ENCODE measurements at places on chromosomes 6 and 20.

DNA sequence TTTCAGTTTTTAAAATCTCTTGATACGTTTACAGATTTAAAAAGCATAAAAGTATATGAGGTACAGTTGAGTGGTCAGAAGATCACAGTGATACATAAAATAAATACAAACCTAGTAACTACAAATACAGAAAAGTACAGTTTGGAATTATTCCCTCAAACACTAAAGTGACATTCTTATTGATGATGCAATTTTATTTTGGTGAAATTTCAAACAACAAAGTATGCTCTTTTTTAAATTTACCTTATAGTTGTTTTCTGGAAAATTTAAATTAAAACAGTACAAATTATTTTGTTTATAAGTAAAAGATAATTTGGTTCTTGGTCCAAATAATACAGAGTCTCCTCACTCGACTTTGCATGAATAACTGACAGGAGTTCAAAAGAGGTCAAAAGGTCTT, 1305.1 kb upstream of the GJE1 start:
- no peak for DNase-seq

- DNase-seq: no peak
Observed at GRCh38 chr20:16283307-16283706, 289.9 kb downstream of the KIF16B start.

GRCh38 chr20:32484225-32484957, 100.7 kb downstream of the NOL4L start:
- no peak for DNase-seq

- DNase-seq: no peak
Observed at GRCh38 chr6:49506569-49507111, 6.9 kb downstream of the GLYATL3 start.

DNA sequence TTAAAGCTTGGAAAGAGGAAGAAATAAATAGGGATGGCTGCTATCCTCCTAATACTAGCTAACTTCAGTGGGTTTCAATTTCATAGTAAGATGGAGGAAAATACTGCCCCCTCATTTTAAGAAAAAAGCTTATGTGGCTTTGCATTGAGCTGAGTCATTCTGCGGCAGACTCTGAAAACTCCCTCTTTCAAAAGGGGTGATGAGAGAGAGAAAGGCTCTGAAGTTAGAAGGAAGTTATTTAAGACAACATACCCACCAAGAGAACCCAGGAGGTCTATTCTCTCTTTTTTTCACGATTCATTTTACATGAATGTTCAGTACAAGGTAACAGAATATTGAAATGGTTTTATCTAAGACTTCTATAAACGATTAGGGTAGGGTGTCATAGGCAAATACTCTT, 4.5 kb downstream of the PRDM13 start:
- DNase-seq: no peak

GRCh38 chr6:45942953-45943352, 72.7 kb downstream of the CLIC5 start:
- DNase-seq: no peak

GRCh38 chr6:113600551-113601339, 256.4 kb upstream of the MARCKS start:
- no peak for DNase-seq

- DNase-seq: no peak
Observed at GRCh38 chr6:131640100-131640499, 3.0 kb downstream of the ENPP3 start.

DNA sequence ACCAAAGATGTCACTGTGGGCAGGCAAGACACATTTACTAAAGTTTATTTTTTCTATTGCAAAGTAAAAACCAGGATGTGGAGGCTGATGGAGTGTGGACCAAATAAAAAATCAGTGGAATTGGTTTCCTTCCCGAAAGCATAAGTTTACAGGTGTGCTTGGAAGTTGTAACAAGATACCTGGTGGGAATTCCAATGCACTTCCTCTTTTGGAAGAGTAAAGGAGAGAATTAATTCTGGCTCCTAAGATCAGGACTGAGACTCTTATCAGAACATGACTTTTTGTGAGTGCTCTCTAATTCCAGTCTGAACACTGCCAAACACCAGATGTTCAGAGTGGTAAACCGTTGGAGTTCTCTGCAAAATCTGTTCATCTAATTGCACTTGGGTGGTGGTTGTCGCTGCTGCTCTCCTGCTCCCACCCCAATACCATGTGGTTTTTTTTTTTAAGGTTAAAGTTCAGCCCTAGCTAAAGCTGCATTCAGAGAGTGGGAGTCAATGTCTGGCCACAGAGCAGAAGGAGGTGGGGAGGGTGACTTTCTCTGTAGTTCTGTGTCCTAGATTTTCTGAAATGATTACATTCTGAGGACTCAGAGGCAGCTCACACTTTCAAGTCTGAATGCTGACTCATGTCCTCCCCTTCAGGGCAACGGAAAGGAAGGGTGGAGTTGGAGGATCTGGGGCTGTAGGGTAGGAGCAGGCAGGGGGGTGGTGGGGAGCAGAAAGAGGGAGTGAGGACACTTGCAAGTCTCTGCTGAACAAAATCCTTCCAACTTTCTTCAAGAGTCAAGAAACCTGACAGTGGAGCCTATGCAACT, 275.8 kb upstream of the PRDM1 start:
- DNase-seq: no peak

GRCh38 chr6:139173172-139173571, 38.3 kb downstream of the HECA start:
- no peak for DNase-seq

DNA sequence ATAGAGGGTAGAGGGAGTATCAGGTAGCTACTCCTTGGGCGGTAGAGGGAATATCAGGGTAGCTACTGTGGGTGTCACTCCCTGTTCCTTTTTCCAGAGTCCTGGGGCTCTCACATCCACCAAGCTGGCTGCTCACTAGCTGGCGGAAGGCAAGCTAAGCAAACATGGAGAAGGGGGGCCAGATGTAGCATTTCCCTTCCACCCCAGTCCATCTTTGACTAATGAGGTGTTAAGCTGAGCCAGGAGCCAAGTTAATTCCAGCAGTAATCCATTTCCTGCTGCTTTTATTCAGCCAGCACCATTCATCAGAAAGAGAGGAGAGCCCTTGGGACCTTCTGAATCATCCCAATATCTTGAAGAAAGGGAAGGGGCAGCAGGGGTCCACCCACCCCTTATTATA, 330.0 kb downstream of the ZFAND3 start:
- DNase-seq: no peak

DNA sequence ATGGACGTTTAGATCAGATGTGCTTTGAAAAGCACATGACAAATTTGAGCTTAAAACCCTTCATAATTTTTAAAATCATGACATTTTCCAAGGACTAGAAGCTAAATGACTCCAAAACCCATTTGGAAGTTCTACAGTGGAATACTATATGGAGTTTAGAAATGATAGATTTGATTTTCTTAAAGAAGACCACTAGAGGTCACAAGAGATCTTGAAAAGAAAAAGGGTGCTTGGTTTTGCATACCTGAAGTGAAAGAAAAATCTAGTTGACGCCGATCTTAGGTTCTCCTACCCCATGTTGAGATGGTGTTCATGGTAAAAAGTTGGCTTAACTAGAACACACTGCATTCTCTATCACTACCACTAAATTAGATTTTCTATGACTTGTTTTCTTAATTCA, 31.5 kb downstream of the CFAP61 start:
- DNase-seq: no peak

- no peak for DNase-seq
Observed at GRCh38 chr20:23835716-23836115, 9.2 kb upstream of the CST2 start.

GRCh38 chr6:134686071-134686470, 263.8 kb downstream of the ALDH8A1 start:
- DNase-seq: no peak

- peak; percentile 31 for DNase-seq
Observed at GRCh38 chr6:66851930-66852329, 1144.9 kb upstream of the EYS start.

- DNase-seq: no peak
Observed at GRCh38 chr6:82246802-82247504, 591 bp downstream of the IBTK start.

- no peak for DNase-seq
Observed at GRCh38 chr6:66326228-66326627, 619.2 kb upstream of the EYS start.

GRCh38 chr6:92011681-92012245, 1407.6 kb downstream of the EPHA7 start:
- DNase-seq: no peak

DNA sequence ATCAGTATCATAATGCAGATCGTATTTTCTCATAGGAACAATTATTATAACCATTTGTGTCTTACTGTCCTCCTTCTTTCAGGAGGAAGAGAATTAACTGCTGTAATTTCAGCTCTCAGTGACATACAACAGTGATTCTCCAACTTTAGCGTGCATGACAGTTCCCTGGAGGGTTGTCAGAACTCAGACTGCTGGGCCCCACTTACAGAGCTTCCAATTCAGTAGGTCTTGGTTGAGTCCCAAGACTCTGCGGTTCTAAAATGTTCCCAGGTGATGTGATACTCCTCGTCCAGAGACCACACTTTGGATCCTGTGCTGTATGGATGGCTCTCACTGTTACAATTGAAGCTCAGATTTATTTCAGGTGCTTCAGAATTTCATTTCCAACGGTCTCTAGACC, 72.8 kb downstream of the CAP2 start:
- no peak for DNase-seq

DNA sequence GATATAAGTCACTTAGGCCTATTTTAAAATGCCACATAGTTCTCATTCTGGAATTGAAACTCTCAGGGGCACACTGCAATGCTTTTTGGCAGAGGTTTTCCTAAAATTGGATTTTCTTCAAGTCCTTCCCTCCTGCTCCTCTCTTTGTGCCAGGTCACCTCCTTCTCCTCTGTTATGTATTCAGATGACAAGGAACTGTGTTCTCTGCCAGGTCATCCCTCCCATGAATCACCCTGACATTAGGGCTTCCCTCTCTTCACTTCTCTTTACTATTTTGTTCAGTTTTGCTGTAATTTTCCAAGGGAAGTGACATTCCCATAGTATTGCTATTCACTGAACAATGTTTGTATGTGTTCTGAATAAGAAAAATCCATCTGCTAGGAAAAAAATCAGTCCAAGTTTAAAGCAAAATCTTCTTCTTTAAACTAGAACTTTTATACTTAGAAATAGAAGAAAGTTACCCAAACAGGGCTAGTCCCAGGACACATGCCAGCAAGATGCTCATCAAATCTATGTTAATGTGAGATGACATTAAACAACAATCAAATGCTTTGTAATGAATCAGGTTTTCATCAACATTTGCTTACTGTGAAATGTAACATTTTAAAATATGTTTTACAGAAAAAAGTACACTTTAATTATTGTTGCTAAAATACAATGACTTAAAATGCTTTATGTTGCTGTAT, 461.1 kb downstream of the MMUT start:
- no peak for DNase-seq

DNA sequence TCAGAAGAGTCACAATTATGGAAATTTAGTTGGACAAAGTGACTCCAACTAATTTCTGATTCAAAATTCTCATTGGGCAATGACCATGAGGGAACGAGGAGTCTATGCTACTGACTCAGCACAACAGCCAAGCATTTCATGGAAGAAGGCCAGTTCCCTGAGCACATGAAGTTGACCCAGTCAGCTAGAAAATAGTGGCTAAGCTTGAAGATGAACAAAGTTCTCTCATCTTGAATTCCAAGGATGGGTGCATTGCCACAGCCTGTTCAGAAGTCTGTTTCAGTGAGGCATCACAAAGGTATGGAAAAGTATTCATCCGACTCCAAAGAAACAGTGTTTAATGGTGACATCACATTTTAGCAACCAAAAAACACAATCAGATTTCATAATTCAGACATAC, 676.9 kb downstream of the HACE1 start:
- no peak for DNase-seq

- no peak for DNase-seq
Observed at GRCh38 chr6:151537556-151537955, 43.7 kb downstream of the CCDC170 start.

DNA sequence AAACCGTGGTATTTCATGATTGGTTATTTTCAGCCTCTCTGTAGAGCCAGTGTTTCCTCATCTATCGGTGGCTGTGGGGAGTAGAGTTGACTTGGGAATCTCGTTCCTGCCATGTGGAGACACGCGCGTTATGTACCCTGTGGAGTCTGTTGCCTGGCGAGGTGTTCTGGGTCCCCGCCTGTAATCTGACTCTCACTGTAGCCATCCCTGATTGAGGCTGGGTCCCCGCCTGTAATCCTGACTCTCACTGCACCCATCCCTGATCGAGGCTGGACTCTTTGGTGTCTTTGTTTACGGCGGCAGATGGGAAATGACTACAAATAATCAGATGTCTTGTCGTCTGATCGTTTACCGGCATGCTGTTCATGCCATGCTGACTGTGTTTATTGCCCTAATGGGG, 153.9 kb downstream of the DTNBP1 start:
- no peak for DNase-seq

- no peak for DNase-seq
Observed at GRCh38 chr20:54657268-54657826, 182.0 kb downstream of the DOK5 start.

GRCh38 chr6:32076321-32076809, 32.8 kb downstream of the TNXB start:
- DNase-seq: no peak

GRCh38 chr20:46218656-46219055, 89.6 kb downstream of the CDH22 start:
- DNase-seq: no peak

- DNase-seq: no peak
Observed at GRCh38 chr6:111358454-111358853, 124.6 kb downstream of the REV3L start.

- DNase-seq: no peak
Observed at GRCh38 chr6:51468704-51469103, 618.7 kb downstream of the PKHD1 start.

DNA sequence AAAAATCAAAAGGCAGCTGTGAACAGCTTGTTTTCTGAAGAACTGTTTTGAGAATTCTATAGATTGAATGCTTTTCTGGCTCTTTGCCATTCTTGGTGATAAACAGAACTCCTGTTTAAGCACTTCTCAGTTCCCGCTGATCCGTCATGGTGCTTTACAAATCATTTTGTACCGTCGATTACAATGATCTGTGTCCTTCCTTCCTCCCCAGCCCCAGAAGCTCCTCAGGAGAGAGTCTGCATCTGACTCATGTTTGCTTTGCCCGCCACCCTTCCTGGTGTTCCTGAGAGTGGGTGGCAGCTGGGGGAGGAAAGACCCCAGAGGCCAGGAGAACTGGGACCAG, 538.6 kb upstream of the MARCKS start:
- no peak for DNase-seq

- DNase-seq: no peak
Observed at GRCh38 chr6:8352335-8352965, 82.9 kb downstream of the SLC35B3 start.

GRCh38 chr6:130810307-130811030, 16.7 kb upstream of the SMLR1 start:
- DNase-seq: no peak
